ENCODE measurements at places on chromosomes 5 and 9. TPM values are rescaled to one million over a fixed set of nuclear protein-coding genes. Genes with fewer than 3 reads are reported as not detected.

C8G gene
- 0.90 TPM for polyA plus RNA-seq

PCDHAC1 gene
- polyA plus RNA-seq, result 1.0 TPM

TERT gene
- 0.02 TPM for polyA plus RNA-seq

CDC25C gene
- polyA plus RNA-seq, result 0.55 TPM

PAEP gene
- 3.0 TPM for polyA plus RNA-seq

FGF18 gene
- polyA plus RNA-seq, result 1.8 TPM

WNT8A gene
- polyA plus RNA-seq, result not detected

CCIN gene
- polyA plus RNA-seq, result 0.15 TPM

DNA sequence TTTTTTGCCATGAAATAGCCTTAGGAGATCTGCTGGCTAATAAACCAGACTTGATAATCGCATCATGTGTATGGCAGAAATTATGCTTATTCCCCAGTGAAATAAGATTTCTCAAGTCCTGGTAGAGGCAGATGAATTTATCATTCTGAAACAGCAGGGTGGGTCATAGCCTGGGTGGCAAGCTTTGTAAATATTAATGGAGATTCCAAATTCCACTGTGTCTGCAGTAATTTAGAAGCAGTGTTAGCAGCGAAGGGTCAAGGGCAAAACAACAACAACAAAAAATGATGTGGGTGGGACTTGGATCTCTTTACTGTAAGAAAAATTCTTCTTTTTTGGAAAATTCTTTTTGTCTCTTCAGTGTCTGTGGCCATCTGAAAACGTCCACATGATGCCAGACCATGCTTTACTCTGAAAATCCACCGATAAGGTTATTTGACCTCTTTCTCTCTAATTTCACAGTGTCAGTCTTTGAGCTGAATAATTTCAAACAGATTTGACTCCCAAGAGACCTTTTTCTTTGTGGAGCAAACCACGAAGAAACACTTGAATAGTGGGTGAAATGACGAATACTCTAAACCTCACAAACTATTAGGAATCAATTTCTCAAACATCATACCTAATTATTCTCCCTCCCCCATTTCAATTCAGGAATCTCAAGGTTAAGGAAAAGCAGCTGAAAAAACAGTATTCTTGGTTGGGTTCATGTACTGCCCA, 106.0 kb upstream of the RPS23 start:
- H3K36me3 ChIP-seq, result no peaks in the 10 kb centered on the region
- no peaks in the 10 kb centered on the region for H3K27me3 ChIP-seq
- no peak overlapping the region for H3K4me3 ChIP-seq
- no peak overlapping the region for H3K27ac ChIP-seq
- peaks cover 13% of the 10 kb centered on the region for H3K4me1 ChIP-seq

- no peaks in the 10 kb centered on the region for H3K27me3 ChIP-seq
- no peak overlapping the region for H3K27ac ChIP-seq
- no peaks in the 10 kb centered on the region for H3K4me1 ChIP-seq
Observed at GRCh38 chr9:88005240-88005639, 30.9 kb upstream of the CDK20 start.

DNA sequence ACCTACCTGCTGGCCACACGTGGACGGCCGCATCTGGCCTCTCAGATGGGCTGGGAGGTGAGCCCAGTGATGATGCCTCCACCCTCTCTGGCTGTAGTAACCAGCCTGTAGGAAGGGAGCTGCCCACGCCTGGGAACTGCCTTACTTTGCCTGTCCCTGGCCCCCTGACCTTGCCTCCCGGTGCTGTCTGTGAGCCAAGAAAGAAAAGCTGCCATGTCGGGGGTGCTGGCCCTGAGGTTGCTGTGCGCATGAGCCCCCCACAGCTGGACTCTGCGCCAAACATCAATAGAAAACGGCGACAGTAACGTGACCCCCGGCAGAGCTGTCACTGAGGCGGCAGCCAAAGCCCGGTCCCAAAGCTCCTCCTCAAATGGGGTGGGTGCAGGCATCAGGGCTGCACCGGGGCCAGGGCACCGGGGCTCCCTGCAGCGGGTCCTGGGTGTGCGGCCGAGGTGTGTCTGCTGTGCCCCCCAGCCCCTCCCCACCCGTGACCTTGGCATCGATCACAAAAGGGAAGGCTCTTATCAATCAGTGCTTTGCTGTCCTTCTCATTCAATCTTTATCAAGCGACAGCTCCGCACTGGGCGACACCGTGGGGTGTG, 15.3 kb upstream of the SLC9A3 start:
- no peaks in the 10 kb centered on the region for H3K36me3 ChIP-seq
- H3K4me3 ChIP-seq, result no peak overlapping the region

- no peaks in the 10 kb centered on the region for H3K4me1 ChIP-seq
- no peak overlapping the region for H3K27ac ChIP-seq
- DNase-seq, result no peak
- H3K4me3 ChIP-seq, result no peak overlapping the region
- no peaks in the 10 kb centered on the region for H3K36me3 ChIP-seq
- H3K27me3 ChIP-seq, result peaks cover 10% of the 10 kb centered on the region
Observed at GRCh38 chr5:43244823-43245565, 53.0 kb downstream of the NIM1K start.

- H3K4me3 ChIP-seq, result no peak overlapping the region
Observed at GRCh38 chr5:154962494-154962893, 21.6 kb downstream of the MRPL22 start.

- H3K4me1 ChIP-seq, result no peaks in the 10 kb centered on the region
- no peak for DNase-seq
- H3K27me3 ChIP-seq, result no peaks in the 10 kb centered on the region
- no peak overlapping the region for H3K4me3 ChIP-seq
Observed at GRCh38 chr9:107683566-107683965, 194.0 kb upstream of the KLF4 start.

DNA sequence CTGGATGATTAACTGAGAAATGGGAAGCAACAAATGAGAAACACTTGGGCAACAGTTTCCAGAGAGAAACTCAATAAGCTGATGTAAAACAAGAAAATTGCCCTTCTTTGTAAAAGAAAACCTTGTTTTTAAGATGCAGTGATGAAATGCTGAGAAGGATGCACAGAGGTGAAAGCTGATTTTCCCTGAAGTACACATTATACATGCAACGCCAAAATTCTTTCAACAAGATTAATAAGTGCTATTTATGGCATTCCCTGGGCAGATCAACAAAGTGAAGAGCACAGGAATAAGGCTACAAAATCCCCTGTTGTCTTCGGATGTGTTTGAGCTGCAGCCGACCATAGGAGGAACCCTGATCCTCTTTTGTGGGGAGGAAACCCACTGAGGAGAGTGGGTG, 208.0 kb upstream of the ANKH start:
- no peaks in the 10 kb centered on the region for H3K4me1 ChIP-seq
- H3K27ac ChIP-seq, result no peak overlapping the region
- H3K27me3 ChIP-seq, result no peaks in the 10 kb centered on the region
- no peak for DNase-seq

DNA sequence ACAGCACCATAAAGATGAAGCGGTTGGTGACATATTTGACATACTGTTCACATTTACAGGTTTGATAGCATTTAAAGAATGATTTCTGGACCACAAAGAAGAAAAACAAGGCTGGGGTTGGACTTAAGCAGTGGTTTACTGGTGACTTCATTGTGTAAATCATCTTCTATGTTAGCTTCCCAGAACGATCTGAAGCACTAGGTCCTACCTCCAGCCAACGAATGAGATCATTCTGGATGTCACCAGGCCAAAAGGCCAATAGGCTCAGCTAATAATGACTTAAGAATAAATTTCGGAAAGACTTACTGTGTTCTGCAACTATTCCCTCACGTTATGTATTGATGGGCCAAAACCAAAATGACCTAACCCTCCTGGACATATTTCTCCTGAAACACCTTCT, 675.3 kb upstream of the CCNG1 start:
- H3K27ac ChIP-seq, result no peak overlapping the region
- H3K4me1 ChIP-seq, result no peaks in the 10 kb centered on the region
- DNase-seq, result no peak
- H3K4me3 ChIP-seq, result no peak overlapping the region
- no peaks in the 10 kb centered on the region for H3K27me3 ChIP-seq

GRCh38 chr5:170296935-170297588, 515 bp downstream of the LCP2 start:
- H3K27ac ChIP-seq, result peak overlapping the region; percentile 28
- peaks cover 1% of the 10 kb centered on the region for H3K36me3 ChIP-seq
- no peaks in the 10 kb centered on the region for H3K4me1 ChIP-seq
- peak overlapping the region; percentile 61 for H3K4me3 ChIP-seq
- H3K27me3 ChIP-seq, result peaks cover 2% of the 10 kb centered on the region

- H3K27ac ChIP-seq, result peak overlapping the region; percentile 94
- H3K4me1 ChIP-seq, result peaks cover 28% of the 10 kb centered on the region
- H3K4me3 ChIP-seq, result no peak overlapping the region
- H3K27me3 ChIP-seq, result no peaks in the 10 kb centered on the region
- H3K36me3 ChIP-seq, result no peaks in the 10 kb centered on the region
Observed at GRCh38 chr5:172867761-172868435, 33.8 kb downstream of the ERGIC1 start.

GRCh38 chr9:37927132-37927531, 23.2 kb upstream of the SLC25A51 start:
- H3K4me3 ChIP-seq, result no peak overlapping the region
- H3K4me1 ChIP-seq, result no peaks in the 10 kb centered on the region
- H3K27me3 ChIP-seq, result no peaks in the 10 kb centered on the region
- no peaks in the 10 kb centered on the region for H3K36me3 ChIP-seq

- no peak overlapping the region for H3K27ac ChIP-seq
- no peak for DNase-seq
- H3K27me3 ChIP-seq, result no peaks in the 10 kb centered on the region
- H3K4me3 ChIP-seq, result no peak overlapping the region
Observed at GRCh38 chr9:121324316-121324715, 45.7 kb downstream of the STOM start.

DNA sequence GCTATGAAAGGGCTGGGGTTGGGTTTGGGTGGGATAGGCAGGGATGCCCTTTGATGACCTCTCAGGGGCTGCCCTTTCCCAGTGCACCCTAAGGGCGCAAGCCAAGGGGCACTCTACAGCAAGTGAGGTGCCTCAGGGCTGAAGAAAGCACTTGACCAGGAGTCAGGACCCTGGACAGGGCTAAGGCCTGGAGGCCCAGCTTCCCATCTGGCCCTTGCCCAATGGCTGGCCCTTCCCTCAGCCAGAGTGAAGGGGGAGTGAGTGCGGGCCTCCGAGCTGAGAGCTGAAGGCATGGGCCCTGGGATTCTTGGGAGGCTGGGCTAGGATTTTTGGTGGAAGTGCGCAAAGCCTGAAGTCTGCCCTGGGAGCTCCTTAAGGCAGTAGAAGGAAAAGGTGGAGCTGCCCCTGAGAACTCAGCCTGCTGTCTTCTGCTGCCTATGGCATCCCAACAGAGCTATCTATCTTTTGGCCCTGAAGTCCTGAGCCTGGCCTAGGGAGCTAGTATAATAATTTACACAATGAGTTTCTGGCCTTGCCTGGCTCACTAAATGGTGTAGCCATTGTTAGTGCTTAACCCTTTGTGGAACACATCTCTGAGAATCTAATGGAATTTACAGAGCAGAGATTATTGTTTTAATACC, 16.4 kb downstream of the JADE2 start:
- peaks cover 20% of the 10 kb centered on the region for H3K4me1 ChIP-seq
- no peaks in the 10 kb centered on the region for H3K27me3 ChIP-seq
- no peak overlapping the region for H3K27ac ChIP-seq
- peak; percentile 82 for DNase-seq
- H3K36me3 ChIP-seq, result peaks cover 3% of the 10 kb centered on the region

DNA sequence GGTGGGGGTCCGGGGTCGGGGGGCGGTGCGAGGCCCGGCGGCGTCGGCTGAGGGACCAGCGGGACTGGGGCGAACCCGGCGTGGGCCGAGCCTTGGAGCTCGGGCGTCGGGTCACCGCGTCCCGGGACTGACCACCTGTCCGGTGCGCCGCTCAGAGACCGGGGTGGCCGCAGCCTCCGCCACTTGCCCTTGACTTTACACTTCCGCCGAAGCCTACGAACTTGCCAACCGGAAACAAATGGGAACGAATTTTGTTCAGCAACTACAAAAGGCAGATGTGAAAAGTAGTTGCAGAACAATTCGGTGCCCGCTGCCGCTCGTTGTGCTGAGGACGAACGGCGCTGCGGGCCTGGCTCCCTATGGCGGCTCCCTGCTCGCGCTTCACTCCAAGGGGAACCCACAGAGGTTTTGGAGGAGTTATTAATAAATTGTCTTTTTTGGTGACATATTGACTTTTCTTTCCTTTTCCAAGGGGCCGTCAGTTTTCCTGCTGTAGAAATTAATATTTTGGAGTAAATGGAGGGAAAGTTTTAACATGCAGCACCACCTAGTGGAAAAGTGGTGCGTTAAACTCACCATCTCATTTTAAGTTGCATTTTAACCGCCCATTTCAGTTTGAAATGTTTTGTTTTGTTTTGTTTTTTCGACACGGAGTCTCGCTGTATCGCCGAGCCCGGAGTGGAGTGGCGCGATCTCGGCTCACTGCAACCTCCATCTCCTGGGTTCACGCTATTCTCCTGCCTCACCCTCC, 490 bp downstream of the PCBD2 start:
- peak overlapping the region; percentile 84 for H3K4me3 ChIP-seq
- DNase-seq, result peak; percentile 62
- no peaks in the 10 kb centered on the region for H3K4me1 ChIP-seq
- H3K27ac ChIP-seq, result peak overlapping the region; percentile 100
- H3K27me3 ChIP-seq, result no peaks in the 10 kb centered on the region
- peaks cover 4% of the 10 kb centered on the region for H3K36me3 ChIP-seq

DNA sequence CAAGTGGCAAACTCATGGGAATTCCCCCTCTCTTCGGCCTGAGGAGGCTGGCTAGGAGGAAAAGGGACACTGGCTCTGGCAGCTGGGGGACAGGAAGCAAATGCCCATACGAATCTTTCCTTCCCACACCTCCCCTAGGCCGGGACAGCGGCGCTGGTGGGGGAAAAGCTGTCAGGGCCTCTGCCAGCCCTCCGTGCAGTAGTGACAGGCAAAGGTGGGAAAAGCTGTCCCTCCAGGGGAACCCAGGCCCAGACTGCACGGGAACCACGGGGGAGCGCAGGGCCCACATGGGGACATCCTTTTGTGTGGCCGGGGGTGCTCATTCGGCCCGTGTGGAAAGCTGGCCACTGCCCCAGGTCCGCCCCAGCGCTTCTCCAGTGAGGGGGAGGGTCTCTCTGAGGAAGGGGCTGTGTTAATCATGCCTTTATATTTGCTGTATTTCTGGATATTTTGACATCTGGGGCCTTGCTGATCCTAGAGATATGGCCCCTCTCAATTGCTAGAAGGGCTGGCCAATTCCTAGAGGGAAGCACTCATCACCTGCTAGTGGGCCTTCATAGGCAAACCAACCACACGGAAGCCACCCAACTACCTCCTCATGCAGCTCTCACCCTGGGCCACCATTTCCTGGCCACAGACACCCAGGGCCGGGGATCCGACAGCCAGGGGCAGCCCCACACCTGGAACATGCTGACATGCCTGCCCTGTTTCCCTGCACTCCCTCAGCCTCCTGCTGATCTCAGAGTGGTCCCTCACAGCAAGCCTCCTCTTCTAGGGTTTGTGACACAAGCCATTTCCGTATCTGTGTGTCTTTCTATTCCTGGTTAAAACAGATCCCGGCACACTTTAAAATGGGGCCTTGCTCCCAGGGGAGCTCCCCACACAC, 138.8 kb downstream of the ROR2 start:
- H3K36me3 ChIP-seq, result no peaks in the 10 kb centered on the region
- DNase-seq, result peak; percentile 68
- no peaks in the 10 kb centered on the region for H3K4me1 ChIP-seq
- no peak overlapping the region for H3K27ac ChIP-seq
- no peak overlapping the region for H3K4me3 ChIP-seq

All from lung (tissue), 17 donors.